Type B pancreatic cell (in vitro differentiated cells): ENCODE measurements at places on chromosomes 13 and 19. TPM values are rescaled to one million over a fixed set of nuclear protein-coding genes. Genes with fewer than 3 reads are reported as not detected.
A peak's percentile ranks its signal among the peaks of the same experiment; 100 is the strongest.

- no peaks in the 10 kb centered on the region for H3K36me3 ChIP-seq
- peaks cover 11% of the 10 kb centered on the region for H3K4me1 ChIP-seq
- peak overlapping the region; percentile 16 for H3K4me3 ChIP-seq
- no peaks in the 10 kb centered on the region for H3K27me3 ChIP-seq
- no peak overlapping the region for H3K27ac ChIP-seq
Observed at GRCh38 chr13:74696148-74696922, 562.1 kb upstream of the KLF12 start.

- peak overlapping the region; percentile 95 for H3K27ac ChIP-seq
- peaks cover 11% of the 10 kb centered on the region for H3K4me1 ChIP-seq
- peaks cover 11% of the 10 kb centered on the region for H3K36me3 ChIP-seq
- H3K27me3 ChIP-seq, result no peaks in the 10 kb centered on the region
- peak overlapping the region; percentile 97 for H3K4me3 ChIP-seq
- DNase-seq, result no peak
Observed at GRCh38 chr13:19960653-19960976, 2.1 kb downstream of the ZMYM2 start.

- peaks cover 30% of the 10 kb centered on the region for H3K27me3 ChIP-seq
- H3K27ac ChIP-seq, result no peak overlapping the region
- peaks cover 32% of the 10 kb centered on the region for H3K4me1 ChIP-seq
- H3K36me3 ChIP-seq, result no peaks in the 10 kb centered on the region
Observed at GRCh38 chr13:30731361-30732045, 3.8 kb upstream of the ALOX5AP start.

TRAPPC5 gene
- total RNA-seq, result 92.6 and 107 TPM in 2 replicates

LSM14A gene
- 112 and 123 TPM in 2 replicates for total RNA-seq
